ENCODE measurements at places on chromosomes 4 and X.

DNA sequence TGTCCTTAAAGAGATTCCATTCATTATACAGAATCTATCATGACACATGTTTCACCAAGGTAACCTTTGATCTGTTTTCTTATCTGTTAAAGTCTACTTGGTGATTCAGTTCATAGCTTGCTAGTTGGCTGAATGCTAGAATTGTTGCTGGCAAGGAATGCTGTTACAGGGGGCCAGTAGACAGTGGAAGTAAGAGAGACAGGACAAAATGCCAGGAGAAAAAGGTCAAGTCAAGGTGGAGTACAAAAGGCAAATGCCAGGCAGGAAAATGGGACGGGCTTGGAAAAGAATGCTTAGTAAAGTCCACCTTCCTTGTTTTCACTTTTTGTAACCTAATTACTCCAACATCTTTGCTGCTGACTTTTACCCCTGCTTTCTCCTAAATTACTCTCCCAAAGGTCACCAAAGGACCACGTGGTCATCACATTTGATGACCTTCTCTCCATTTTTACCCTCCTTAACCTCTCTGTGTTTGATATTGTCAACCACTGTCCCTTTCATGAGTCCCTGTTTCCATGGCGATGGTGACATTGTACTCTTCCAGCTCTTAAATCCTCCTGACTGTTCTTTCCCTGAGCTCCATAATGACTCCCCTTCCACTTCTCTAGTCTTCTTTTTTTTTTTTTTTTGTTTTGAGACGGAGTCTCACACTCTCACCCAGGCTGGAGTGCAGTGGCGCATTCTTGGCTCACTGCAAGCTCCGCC lies 24.5 kb upstream of the TAPT1 start:
- no peak for DNase-seq

- no peak for DNase-seq
These were observed 942.9 kb upstream of the PABPC4L start for GRCh38 chr4:135144498-135144897.

GRCh38 chr4:156894234-156894633 lies 77.4 kb downstream of the PDGFC start:
- DNase-seq: no peak

DNA sequence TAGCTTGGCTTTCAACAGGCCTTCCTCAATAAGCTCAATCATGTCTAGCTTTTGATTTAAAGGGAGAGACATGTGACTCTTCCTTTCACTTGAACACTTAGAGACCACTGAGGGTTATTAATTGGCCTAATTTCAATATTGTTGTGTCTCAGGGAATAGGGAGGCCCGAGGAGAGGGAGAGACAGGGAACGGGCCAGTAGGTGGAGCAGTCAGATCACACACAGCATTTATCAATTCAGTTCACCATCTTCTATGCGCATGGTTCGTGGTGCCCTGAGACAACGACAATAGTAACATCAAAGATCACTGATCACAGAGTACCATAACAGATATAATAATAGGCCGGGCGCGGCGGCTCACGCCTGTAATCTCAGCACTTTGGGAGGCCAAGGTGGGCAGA lies 17.8 kb downstream of the ZNF81 start:
- peak; percentile 41 for DNase-seq

DNA sequence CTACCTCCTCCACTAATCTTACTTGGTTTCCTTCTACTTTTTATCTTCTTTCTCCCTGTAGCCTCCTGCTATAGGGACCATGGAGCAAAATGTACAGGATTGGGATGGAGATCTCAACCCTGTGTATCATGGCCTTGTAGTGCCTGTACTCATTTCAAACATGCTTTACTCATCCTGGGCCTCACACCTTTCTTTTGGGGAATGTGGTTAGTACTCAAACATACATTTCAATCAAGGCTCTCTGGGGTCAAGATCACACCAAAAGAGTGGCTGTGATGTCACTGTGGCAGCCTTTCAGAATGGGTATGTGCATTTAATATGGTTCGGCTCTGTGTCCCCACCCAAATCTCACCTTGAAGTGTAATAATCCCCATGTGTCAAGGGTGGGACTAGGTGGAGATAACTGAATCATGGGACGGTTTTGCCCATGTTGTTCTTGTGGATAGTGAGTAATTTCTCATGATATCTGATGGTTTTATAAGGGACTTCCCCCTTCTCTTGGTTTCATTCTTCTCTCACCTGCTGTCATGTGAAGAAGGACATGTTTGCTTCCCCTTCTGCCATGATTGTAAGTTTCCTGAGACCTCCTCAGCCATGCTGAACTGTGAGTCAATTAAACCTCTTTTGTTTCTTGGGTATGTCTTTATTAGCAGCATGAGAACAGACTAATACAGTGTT lies 205.1 kb downstream of the RASL11B start:
- no peak for DNase-seq

DNA sequence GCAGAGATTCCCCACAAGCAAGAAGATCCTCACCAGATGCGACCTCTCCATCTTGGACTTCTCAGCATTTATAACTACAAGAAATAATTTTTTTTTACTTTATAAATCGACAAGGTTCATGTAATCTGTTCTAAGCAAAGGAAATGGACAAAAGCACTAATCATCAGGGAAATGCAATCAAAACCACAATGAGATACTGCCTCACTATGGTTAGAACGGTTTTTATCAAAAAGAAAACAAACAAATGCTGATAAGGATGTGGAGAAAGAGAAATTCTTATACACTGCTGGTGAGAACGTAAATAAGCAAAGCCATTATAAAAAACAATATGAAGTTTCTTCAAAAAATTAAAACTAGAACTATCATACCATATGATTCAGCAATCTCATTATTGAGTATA lies 1382.6 kb downstream of the ARAP2 start:
- no peak for DNase-seq

GRCh38 chr4:40949358-40950100 lies 199.8 kb downstream of the NSUN7 start:
- no peak for DNase-seq

- no peak for DNase-seq
These were observed 434.9 kb upstream of the GALNTL6 start for GRCh38 chr4:171378323-171378722.

GRCh38 chr4:7425124-7425523 lies 9.6 kb downstream of the PSAPL1 start:
- DNase-seq: peak; percentile 22

- peak; percentile 47 for DNase-seq
These were observed 8.1 kb downstream of the ACSL1 start for GRCh38 chr4:184817494-184818215.

- DNase-seq: no peak
These were observed 479.7 kb upstream of the ATOH1 start for GRCh38 chr4:93348896-93349295.

DNA sequence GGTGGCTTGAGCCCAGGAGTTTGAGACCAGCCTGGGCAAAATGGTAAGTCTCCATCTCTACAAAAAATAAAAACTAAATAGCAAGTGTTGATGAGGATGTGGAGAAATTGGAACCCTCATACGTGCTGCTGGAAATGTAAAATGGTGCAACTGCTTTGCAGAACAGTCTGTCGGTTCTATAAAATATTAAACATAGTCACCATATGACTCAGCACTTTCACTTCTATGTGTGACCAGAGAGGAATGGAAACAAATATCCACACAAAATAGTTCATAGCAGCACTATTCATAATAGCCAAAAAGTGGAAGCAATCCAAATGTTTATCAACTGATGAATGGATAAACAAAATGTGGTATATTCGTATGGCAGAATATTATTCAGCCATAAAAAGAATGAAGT lies 60.8 kb upstream of the FMR1 start:
- DNase-seq: no peak

DNA sequence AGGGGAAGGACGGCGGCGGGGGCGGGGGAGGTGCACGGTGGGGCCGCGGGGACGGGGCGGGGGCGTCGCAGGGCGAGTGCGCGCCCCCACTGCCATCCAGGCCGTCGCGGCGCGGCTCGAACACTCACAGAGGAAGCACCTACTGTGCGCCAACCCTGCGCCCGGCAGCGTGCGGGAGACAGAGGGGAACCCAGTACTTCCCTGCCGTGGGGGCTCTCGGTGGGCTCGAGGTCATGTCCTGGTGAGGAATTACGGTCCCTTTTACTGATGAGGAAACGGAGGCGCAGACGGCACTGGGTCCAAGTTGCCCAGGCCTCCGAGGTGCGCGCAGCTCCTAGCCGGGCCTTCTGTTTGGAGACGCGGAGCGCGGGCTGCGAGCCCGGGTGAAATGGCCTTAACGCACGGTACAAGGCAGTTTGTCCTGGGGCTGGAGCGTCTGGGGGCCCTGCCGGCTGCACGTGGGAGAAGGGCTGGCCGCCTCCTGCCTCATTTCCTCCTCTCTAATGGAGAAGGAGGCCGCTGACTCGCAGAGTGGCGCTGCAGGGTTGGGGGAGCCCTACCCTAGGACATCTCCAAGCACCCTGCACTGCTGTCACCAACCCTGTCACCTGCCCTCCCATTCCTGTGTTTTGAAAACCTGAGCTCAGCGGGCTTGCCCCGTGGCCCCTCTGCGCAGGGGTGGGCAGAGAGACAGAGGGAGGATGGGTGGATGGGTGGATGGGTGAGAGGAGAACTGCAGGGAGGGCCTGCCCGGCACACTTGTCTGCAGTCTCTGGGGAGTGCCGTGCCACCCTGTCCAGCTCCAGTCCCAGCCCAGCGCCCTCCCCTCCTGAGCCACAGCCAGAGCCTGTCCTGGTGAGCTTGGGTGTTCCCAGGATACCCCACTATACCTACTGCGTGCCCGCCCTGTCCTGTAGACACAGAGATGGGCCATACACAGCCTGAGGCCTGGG lies 106.0 kb downstream of the ADRA2C start:
- no peak for DNase-seq

- no peak for DNase-seq
These were observed 443.9 kb upstream of the INTU start for GRCh38 chr4:127188847-127189246.

GRCh38 chrX:120638619-120639018 lies 8.8 kb upstream of the C1GALT1C1 start:
- DNase-seq: no peak

DNA sequence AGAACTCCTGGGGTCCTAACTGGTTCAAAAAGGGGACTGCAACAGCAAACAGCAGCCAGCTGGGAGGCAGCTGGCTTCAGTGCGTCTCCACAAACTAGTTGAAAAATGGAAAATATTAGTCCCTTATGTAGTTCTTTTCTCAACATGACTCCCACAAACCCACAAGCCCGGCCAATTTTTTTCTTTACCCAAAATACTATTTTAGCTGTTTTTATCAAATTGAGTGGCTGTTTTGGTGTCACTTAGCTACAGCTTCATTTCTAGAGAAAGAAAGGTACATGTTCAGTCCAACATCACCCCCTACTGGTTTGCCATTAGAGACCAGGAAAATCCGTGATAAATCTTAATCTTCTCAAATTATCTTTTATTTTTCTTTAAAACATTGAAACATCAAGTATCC lies 97.2 kb downstream of the GUCY2F start:
- DNase-seq: no peak

GRCh38 chrX:1108501-1109445 lies 103.7 kb downstream of the CRLF2 start:
- no peak for DNase-seq

GRCh38 chr4:170979736-170980135 lies 833.5 kb upstream of the GALNTL6 start:
- no peak for DNase-seq

DNA sequence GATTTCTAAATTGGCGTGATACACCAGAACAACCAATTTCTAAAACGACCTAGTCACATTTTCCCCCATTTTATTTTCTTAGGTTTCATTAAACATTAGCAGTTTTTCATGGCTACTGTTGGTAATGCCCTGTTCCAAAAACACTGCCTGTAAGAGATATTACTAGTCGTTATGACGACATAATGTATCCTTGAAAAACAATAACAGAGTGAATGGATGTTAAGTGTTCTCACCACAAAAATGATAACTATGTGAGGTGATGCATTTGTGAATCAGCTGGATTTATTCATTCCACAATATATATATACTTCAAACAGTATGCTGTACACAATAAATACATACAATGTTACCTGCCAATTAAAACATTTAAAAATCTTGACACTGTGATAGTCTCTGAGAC lies 1147.6 kb upstream of the PCDH10 start:
- DNase-seq: no peak

DNA sequence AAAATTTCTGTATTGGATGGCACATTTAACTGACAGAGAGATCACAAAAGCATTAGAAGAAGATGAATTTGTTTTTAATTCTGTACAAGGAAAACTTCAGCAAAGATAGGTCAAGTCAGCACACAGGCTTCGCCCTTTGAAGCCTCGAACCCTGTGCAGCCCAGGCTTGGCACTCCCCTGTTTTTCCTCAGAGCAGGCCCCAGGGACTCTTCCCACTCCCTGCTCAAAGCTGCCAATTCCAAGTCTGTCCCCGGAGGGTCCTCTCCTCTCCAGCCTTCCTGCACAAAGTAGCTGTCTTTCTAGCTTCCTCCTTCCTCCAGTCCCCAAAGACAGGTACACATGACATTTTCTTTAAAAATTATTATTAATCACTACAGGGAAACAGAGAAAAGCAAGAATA lies 466.3 kb downstream of the PPARGC1A start:
- no peak for DNase-seq

Data from Right ventricle myocardium superior (tissue), 1 donor.